ENCODE measurements at places on chromosomes 13 and 19. TPM values are rescaled to one million over a fixed set of nuclear protein-coding genes. Genes with fewer than 3 reads are reported as not detected.

PSG11 gene
- not detected for total RNA-seq

RETN gene
- not detected for total RNA-seq

GNA15 gene
- total RNA-seq, result 0.13 TPM

TMEM38A gene
- total RNA-seq, result 5.7 TPM

NXNL1 gene
- total RNA-seq, result not detected

SPRED3 gene
- total RNA-seq, result 7.0 TPM

ZNF154 gene
- 42.4 TPM for total RNA-seq

RYR1 gene
- 0.20 TPM for total RNA-seq

CGB1 gene
- total RNA-seq, result not detected

SIGLEC6 gene
- total RNA-seq, result not detected

FAM216B gene
- not detected for total RNA-seq

PSG2 gene
- total RNA-seq, result not detected

ALOX5AP gene
- total RNA-seq, result 0.25 TPM

LILRB1 gene
- not detected for total RNA-seq

BBC3 gene
- total RNA-seq, result 19.5 TPM

NALCN gene
- total RNA-seq, result 2.1 TPM

ZNF610 gene
- total RNA-seq, result 14.2 TPM

OR10H1 gene
- total RNA-seq, result not detected

STAP2 gene
- 75.3 TPM for total RNA-seq

ONECUT3 gene
- total RNA-seq, result not detected

MCF2L gene
- 30.9 TPM for total RNA-seq

ACP5 gene
- 3.9 TPM for total RNA-seq

FCAR gene
- total RNA-seq, result not detected

KLK5 gene
- total RNA-seq, result 11.5 TPM

IZUMO2 gene
- not detected for total RNA-seq

TMIGD2 gene
- not detected for total RNA-seq

ADGRE3 gene
- total RNA-seq, result not detected

GAPDHS gene
- total RNA-seq, result not detected

ZNF844 gene
- 15.1 TPM for total RNA-seq

DLEU7 gene
- total RNA-seq, result not detected

ATP4A gene
- total RNA-seq, result 0.22 TPM

FOXA3 gene
- not detected for total RNA-seq

SIGLEC8 gene
- total RNA-seq, result not detected

DACH1 gene
- total RNA-seq, result 66.8 TPM

Measured in mesothelial cell of epicardium (in vitro differentiated cells).